AG20443 (cell line): ENCODE measurements at places on chromosomes 7 and 10.

DNA sequence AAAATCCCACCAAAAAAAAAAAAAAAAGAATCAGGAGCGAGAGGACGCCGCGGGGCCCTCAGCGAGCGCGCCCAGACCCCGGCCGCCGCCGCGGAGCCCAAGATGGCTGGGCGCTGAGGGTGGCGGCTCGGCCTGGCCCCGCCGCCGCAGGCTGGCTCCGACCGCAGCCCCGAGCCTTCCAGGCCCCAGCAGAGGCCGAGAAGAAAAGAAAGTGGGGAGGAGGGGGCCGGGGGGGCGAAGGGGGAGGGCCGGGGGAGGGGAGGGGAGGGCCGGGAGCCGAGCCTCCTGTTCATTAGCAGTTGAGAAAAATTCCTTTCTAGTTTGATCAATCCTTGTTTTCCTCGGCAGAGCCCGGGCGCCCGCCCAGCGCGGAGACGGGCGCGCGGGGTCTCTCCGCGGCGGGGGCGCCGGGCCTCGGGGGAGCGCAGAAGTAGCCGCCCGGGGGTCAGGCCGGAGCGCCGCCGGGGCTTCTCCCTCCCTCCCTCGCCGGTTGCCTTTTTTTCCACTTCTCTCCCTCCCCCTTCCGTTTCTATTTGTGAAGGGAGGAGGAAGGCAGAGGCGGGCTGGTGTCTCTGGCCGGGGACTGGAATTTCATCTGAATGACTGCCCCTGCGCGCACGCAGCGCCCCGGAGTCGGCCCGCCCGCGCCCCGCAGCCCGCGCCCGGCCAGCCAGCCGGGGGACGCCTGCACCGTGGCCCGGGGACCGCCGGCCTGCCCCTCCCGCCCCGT lies 778 bp upstream of the TRIM8 start:
- DNase-seq, result peak; percentile 70

DNA sequence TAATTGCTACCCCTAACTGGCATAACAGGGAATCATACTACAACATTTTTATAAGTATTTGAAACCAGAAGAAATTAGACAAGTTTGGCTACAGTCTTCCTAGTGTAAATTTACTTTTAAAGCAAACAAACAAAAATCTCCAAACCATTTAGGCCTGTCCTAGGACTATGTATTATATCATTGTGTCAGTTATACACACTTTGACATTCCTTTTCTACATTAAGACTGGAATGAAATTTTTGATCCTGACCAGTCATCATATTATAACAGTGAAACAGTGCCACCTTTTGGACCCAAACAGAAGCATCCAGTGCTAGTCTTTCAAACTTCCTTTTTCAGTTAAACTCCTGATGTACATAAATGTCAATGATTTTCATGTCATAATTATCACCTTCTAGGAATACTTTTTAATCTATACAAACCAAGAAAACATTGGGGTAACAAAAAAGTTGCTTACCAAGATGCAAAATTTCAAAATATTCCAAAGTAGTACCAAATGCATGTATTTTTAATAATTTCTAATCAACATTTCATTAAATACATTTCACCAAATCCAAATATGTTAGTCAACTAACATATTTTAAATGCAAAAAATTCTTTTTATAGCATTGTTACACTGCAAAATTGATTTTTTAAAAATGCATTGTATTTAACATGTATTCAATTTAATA lies 75.7 kb downstream of the IMMP2L start:
- DNase-seq, result peak; percentile 48

DNA sequence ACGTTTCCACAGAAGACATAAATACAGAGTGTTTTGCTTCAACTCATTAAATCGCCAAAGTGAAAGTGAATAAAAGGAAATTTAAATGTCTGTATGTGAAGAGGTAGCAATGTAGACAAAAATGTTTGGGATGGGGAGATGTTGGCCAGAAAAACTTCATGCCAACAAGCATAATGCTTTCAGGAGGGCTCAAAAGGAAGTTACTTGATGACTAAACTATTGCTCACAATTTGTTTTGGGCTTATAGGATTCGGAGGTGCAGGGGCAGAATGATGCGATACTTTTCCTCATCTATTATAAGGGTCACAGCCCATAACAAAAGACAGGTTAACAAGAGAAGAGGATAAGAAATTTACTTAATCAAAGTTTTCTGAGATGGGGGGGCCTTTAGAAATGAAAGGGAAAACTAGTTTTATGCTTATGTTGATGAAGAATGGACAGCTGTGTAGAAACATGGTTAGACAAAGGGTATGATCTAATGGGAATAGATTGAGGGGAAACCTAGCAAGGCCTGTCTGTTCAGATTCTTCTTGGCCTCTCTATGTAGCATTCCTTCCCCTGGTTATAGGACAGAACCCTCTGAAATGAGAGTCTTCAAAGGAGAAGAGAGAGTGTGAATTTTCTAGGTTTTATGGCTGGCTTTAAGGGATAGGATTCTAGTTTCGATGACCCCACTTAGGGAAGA lies 898.6 kb downstream of the LRMDA start:
- DNase-seq, result peak; percentile 31

- peak; percentile 57 for DNase-seq
Measured at GRCh38 chr7:94056796-94057207, 52.6 kb upstream of the BET1 start.

DNA sequence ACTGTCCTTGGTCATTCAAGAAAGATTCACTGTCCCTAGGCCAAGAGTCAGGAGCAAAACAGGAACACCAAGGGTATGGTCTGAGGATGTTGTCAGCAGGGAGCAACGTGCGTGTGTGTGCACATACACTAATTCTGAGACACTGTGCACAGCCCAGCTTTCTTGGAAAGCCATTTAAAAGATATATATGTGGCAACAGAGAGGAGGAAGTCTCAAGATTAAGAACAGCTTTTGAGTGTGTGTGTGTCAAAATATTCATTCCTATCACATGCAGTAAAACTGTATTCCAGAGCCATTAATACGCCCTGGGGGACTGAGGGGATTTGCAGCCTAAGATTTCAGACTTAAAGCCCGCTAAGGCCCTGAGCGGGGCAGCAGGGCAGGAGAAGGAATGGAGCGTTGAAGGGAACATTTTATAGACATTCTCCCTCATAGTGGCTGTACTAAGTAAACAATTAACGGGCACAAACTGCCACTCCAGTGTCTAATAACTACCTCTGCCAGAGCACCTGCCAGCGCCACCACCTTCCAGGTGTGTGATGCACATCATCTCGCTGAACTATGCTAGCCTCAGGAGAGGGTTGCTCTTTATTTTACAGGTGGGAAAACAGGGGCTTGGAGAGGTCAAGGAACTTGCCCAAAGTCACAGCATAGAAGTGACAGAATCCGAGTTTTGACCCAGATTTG lies 2.0 kb downstream of the NOD1 start:
- no peak for DNase-seq

GRCh38 chr10:124008187-124008586 lies 85.2 kb downstream of the CHST15 start:
- DNase-seq, result no peak

DNA sequence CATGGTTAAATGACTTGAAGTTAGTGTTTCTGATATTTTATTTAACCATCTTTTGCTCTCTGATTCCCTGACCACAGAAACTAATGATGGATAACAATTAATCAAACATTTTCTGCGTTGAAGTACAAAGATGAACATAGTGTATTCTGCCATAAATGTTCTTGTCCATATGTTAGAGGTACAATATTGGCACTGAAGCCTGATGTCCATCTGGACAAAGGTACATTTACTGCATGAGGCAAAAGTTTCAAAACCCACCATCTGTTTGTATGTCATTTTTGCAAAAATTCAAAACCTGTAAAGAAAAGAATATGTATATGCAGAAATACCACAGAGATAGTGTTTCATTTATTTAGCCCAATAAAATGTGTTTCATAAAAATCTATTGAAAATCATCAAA lies 861.5 kb downstream of the ANKRD7 start:
- DNase-seq, result no peak

- no peak for DNase-seq
Measured at GRCh38 chr10:117365612-117366011, 9.6 kb downstream of the PDZD8 start.

DNA sequence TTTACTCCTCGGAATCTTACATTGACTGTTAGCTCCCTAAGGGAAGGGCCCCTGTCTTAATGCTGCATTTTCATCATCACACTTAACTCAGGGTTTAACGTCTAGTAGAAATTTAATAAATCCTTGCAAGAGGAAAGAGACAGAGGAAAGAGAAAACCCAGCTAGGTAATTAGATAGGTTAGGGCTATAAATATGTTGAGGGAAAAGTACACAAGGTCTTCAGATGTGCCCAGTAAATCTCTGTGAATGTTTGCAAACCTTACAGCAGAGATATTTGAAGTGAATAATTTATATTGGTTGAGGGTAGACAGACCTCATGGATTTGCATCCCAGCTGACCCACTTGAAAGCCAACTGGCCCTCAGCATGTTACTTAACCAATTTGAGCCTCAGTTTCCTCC lies 315.5 kb upstream of the NPVF start:
- DNase-seq, result no peak

GRCh38 chr7:17320657-17321056 lies 22.2 kb downstream of the AHR start:
- DNase-seq, result no peak

GRCh38 chr10:57336341-57336740 lies 931.4 kb downstream of the IPMK start:
- no peak for DNase-seq

DNA sequence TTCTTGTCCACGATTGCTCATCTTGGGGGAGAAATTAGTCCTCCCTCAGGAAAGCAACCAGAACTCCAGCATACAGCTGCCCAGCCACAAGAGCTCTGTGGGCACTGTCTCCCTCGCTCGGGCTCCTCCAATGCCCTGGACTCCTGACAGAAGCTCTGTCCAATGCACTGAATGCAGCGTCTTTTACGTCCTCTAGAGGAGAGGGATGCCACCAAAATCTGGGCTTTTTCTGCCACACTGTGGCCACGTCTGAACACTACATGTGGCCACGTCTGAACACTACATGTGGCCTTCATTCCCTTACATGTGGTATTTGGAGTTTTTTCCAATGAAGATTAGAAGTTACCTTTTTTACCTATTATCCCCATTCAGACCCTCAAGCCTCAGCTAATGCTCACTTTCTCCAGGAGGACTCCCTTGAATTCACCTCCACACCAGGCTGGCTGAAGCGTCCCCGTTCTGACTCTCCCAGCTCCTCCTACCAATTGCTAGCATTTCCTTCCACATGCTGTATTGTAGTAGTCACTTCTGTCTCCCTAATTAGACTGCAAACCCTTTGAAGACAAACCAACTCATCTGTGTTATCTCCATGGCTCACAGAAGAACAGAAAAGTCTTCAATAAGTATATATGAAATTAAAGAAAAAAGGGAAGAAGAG lies 134.3 kb upstream of the PDE1C start:
- DNase-seq, result peak; percentile 79

- no peak for DNase-seq
Measured at GRCh38 chr10:31188792-31189406, 130.1 kb upstream of the ZEB1 start.

DNA sequence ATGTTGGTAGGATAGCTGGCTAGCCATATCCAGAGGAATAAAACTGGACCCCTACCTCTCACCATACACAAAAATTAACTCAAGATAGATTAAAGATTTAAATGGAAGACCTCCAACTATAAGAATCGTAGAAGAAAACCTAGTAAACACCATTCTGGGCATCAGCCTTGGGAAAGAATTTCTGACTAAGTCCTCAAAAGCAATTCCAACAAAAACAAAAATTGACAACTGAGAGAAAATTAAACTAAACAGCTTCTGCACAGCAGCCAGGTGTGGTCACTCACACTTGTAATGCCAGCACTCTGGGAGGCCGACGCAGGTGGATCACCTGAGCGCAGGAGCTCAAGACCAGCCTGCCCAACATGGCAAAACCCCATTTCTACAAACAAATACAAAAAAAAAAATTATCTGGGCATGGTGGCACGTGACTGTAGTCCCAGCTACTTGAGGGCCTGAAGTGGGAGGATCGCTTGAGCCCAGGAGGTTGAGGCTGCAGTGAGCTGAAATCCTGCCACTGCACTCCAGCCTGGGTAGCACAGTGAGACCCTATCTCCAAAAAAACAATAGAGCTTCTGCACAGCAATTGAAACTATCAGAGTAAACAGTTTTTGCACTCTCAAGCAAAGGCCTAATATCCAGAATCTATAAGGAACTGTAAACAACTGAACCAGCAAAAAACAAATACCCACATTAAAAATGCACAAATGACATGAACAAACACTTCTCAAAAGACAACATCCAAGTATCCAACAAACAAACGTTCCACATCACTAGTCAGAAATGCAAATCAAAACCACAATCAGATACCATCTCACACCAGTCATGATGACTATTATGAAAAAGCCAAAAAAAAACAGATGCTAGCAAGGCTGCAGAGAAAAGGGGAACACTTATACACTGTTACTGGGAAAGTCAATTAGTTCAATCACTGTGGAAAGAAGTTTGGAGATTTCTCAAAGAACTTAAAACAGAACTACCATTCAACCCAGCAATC lies 4.8 kb downstream of the CRPPA start:
- DNase-seq, result peak; percentile 17

DNA sequence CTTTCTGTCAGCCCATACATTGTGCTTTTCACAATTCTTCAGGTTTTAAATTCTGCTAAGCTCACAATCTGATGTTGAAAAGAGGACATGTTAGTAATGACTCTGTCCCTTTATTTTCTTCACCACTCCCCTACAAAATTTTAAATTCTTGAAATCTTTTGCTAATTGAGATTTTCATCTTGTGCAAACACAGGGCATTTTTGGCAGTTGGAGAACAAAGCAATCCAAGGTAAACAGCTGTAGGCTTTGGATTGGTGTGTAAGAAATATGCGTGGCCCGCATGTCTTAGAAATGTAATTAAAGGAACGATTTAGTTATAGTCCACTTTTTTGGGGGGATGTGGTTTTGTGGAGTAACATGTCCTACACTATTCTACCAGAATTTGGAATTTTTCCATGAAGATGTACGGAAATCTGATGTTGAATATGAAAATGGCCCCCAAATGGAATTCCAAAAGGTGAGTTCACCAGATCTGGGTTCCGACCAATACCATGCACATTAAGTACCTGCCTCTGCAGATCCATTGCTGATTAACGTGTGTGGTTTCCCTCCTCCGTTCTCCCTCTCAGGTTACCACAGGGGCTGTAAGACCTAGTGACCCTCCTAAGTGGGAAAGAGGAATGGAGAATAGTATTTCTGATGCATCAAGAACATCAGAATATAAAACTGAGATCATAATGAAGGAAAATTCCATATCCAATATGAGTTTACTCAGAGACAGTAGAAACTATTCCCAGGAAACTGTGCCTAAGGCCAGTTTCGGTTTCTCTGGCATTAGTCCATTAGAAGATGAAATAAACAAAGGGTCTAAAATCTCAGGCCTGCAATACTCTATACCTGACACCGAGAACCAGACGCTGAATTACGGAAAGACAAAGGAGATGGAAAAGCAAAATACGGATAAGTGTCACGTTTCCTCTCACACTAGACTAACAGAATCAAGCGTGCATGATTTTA lies 181.1 kb downstream of the ARHGAP21 start:
- no peak for DNase-seq

GRCh38 chr10:91944880-91945630 lies 21.5 kb downstream of the BTAF1 start:
- peak; percentile 14 for DNase-seq

- DNase-seq, result no peak
Measured at GRCh38 chr7:82129091-82129490, 314.5 kb downstream of the CACNA2D1 start.

GRCh38 chr10:117532451-117533107 lies 10.0 kb upstream of the EMX2 start:
- DNase-seq, result peak; percentile 58
